ENCODE measurements at places on chromosomes 7 and 10. TPM values are rescaled to one million over a fixed set of nuclear protein-coding genes. Genes with fewer than 3 reads are reported as not detected.
A peak's percentile ranks its signal among the peaks of the same experiment; 100 is the strongest.

GRCh38 chr10:100987685-100988049, 324 bp downstream of the TWNK start:
- no peak for DNase-seq

- DNase-seq, result no peak
Measured at GRCh38 chr10:44132361-44133289, 252.3 kb downstream of the CXCL12 start.

- no peak for DNase-seq
Measured at GRCh38 chr10:71339796-71340589, 20.9 kb downstream of the SLC29A3 start.

DNA sequence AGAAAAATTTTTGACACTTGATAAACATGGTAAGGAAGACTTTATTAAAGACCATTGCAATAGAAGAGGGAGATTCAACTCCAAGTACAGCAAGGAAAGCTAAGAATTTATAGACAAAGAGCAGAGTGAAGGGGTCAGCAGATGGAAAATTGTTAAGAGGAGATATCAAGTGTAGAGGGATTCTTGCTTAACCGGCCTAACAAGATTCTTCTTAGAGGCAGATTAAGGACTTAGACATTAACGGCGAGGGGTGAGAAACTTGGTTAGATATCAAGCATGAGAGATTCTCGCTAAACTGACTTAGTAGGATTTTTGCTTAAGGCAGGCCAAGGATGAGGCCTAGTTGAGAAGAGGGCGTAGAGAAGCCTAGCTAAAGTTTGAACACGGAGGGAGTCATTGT, 76.0 kb downstream of the ITGB1 start:
- no peak for DNase-seq

DNA sequence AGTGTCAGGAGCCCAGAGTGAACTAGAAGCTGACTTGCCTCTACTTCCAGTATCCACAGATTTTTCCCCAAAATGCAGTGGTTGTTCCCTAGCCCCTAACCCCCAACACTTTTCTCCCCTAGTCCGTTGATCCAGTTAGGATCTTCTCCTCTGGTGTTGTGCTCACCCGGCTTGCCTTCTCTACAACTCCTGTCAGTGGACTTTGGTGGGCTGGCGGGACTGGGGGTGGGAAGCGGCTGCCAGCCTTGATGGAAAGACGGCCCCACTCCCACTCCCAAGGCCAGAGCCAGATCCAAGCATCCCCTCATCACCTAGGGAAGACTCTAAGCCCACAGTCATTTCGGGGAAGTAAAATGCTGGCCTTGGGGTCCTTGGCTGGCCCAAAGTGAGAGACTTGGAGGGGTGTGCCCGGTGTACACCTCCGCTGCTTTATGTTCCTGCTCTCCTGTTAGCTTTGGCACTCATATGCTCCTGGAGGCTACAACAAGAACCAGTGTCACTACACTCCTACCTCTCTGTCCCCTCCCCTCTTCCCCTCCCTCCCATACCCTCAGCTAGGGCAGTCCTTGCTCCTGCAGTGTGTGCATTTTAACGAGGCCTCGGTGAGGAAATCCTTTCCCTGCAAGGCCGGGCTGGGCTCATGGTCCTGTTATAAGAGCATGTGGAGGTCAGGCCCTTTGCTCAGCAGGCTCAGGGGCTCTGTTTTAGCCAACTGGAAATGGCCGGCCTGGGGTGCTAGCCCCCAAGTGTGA, 930 bp upstream of the HOXA10 start:
- no peak for DNase-seq

GRCh38 chr7:28750981-28751380, 207.1 kb downstream of the TRIL start:
- no peak for DNase-seq

SPDYE11 gene
- total RNA-seq, result 0.54 TPM

DNA sequence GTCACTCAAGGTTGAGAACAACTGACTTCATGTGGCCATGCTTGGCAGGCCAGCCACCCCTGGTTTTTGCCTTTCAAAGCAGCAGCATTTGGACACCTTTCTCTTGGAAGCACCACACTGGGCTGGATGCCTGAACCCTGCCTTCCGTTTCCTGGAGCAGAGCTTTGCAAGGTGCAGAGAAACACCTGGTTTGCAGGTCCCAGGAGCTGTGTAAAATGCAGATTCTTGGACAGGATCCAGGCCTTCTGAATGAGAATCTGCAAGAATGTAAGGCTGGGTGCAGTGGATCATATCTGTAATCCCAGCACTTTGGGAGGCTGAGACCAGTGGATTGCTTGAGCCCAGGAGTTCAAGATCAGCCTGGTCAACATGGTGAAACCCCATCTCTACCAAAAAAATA, 18.0 kb upstream of the DUSP5 start:
- no peak for DNase-seq

GRCh38 chr7:93592588-93593266, 18.2 kb upstream of the CALCR start:
- DNase-seq, result no peak

CLRN3 gene
- total RNA-seq, result not detected

DNA sequence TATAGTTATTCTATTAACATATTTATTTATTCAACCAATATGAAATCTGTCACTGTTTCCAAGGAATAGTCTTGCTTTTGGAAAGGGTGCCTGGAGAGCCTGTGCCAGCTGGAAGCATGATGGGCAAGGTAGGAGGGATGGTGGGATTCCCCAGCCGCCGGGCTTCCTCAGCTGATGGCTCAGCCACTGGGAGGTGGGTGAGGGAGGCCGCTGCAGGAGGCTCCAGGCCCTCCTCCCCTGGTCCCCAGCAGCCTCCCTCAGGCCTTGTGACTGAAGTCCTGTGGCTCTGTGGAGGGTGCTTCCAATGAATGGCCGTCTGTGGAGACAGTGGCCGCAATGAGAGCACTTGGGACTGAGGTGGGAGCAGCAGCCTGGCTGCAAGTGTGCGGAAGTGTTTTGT, 27.0 kb downstream of the SPAG6 start:
- DNase-seq, result no peak

GRCh38 chr7:152108359-152108758, 82.9 kb downstream of the GALNT11 start:
- DNase-seq, result no peak

SCIN gene
- not detected for total RNA-seq

DNA sequence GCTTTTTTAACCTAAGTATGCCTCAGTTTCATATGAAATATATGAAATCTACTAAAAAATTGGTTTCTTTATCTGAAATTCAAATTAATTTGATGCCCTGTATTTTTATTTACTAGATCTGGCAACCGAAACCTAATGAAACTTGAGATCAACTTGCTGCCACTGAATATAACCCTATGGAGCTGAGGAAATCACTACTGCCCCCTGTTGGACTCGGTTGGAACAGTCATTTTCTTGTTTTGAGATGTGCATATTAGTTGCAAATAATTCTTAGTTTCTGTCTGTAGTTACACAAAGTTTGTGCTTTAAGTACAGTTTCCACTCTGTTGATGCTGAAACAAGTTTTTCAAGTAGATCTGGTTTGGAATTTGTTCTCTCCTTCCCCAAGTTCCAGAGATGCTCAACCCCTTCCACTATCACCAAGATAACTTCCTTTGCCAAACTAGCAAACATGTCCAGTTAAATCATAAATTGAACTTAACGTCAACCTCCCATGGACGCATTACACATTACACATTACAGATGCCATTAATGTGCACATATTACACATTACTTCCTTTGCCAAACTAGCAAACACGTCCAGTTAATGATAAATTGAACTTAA, 22.2 kb upstream of the EXOC4 start:
- peak; percentile 50 for DNase-seq

DNMBP gene
- total RNA-seq, result 13.5 TPM

GRCh38 chr7:114793155-114793845, 128.6 kb upstream of the MDFIC start:
- no peak for DNase-seq

Measured in NCI-H460 (cell line).